ENCODE measurements at places on chromosomes 12 and 14. TPM values are rescaled to one million over a fixed set of nuclear protein-coding genes. Genes with fewer than 3 reads are reported as not detected.

The RERG gene
- 20.7 TPM for total RNA-seq

The MUCL1 gene
- 1.4 TPM for total RNA-seq

The P2RX2 gene
- 2.2 TPM for total RNA-seq

The RNF10 gene
- total RNA-seq: 307 TPM

The GPR137C gene
- total RNA-seq: 7.1 TPM

The CMA1 gene
- not detected for total RNA-seq

The PTPRO gene
- 1.1 TPM for total RNA-seq

The PARP2 gene
- total RNA-seq: 50.7 TPM

All from testis (tissue), 5 donors.